Inflammatory macrophage treated with lipopolysaccharide for 4 hours (primary cell): ENCODE measurements at places on chromosomes 7 and 10.

DNA sequence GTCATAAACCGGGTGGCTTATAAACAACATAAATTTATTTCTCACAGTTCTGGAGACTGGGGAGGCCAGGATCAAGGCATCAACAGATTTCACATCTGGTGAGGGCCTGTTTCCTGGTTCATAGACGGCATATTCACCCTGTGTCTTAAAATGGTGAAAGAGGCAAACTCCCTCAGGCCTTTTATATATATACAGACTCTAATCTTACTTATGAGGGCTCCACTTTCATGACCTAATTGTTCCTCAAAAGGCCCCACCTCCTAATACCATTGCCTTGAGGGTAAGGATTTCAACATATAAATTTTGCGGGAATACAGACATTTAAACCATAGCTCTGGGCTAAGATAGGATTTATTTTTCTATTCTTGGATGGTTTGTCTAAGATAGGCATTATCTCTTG lies 187.2 kb downstream of the PPP1R3A start:
- no peak for DNase-seq

- no peak for DNase-seq
Measured at GRCh38 chr10:64726466-64726865, 1205.3 kb downstream of the REEP3 start.

- no peak for DNase-seq
Measured at GRCh38 chr10:11902646-11903045, 79.5 kb downstream of the PROSER2 start.

GRCh38 chr7:21169667-21170580 lies 258.0 kb upstream of the SP4 start:
- no peak for DNase-seq

DNA sequence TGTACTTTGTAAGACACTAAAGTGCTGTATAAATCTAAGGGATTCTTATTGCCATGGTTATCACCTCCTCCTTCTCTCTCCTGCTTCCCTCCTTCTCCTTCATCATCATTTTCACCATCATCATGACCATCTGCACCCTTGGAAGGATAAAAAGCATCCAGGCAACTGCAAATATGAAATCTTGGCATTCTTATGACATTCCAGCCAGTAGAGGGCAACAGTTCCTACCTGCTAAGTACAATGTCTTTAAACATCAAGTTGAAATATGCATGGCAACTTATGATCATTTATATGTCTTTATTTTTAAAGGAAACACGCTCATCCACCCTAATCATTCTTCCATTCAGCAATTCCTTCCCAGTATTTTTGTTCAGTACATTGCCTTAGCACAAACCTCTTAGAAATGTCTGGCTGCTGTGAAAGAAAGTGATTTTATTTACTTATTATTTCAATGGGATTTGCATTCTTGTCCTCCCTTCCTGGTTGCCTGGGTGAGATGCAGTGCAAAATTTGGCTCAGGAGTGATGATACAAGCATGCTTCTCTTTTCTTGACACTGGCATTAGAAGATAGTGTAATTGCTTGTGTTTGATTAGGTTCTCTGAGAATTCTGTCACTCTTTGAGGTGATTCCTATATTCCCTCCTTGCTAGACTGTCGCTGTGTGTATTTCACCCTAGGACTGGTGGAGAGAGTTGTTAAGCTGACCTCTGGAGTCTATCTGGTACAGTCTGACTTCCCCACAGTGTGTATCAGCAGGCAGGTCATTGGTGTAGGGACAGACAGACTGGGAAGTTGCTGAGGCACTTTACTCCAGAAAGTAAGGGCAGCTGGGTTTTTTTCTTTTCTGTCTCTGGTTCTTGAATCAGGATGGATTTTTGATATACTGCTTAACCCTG lies 188.5 kb upstream of the BMPER start:
- no peak for DNase-seq

DNA sequence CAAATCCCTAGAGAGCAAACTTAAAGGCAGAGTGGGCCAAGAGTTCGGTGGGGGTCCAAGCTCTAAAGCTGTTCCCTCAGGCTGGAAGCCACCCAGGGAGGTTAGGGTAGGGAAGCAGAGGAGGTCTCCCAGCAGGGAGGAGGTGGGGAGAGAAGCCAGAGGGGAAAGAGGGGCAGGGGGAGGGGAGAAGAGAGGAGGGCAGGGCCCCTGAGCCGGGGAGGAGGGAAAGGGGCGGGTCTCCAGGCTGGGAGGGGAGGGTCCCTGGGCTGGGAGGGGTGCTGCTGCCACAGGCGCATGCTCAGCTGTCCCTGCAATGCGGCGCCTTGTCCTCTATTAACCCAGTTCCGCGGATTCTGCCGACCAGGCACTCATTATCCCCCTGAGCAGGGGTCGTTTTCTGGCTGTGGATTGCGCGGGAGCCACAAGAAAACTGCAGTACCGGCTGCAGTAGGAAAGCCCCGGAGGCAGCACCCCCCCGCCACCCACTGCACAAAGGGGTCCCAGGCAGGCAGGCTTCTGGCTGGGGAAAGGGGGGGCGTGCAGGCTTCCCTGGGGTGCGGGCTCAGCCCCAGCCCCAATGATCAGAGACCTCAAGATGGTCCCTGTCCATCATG lies 49.3 kb downstream of the CAMK2B start:
- no peak for DNase-seq

DNA sequence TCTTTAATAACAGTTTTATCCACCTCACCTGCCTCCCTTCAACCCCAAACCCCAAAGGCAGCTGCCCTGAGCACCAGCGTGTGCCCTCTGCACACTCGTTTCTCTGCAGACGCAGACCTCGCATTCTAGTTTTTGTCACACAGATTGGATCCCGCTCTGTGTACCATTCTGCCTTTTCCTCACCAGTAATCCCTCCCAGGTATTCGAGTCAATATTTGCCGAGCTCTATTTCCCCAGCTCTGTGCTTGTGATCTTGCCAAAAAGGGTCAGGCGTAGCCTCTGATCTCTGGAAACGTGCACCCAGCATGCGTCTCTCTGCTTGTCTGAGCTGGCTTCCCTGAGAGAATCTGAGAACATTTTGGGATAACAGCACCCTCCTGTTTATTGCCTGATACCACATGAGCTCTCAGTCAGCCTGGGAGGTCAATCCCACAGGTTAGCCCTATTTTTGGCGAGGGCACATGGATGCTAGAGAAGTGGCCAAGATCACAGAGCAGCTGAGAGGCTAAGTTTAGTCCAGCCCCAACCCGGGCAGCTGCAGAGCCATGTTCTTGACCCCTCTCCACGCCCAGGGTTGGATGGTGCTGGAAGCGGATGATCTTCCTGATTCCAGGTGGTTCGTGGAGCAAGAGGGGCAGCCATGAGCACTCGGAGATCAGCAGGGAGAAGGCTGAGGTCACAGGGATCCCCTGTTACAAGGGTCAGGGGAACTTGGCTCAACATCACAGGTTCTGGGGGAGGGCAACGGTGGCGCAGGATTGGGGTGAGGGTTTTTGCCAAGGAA lies 29.1 kb downstream of the FOXL3 start:
- no peak for DNase-seq

- DNase-seq = no peak
Measured at GRCh38 chr10:14574291-14574690, 200.4 kb downstream of the FAM107B start.

- DNase-seq = no peak
Measured at GRCh38 chr7:70189776-70190175, 591.5 kb downstream of the AUTS2 start.

DNA sequence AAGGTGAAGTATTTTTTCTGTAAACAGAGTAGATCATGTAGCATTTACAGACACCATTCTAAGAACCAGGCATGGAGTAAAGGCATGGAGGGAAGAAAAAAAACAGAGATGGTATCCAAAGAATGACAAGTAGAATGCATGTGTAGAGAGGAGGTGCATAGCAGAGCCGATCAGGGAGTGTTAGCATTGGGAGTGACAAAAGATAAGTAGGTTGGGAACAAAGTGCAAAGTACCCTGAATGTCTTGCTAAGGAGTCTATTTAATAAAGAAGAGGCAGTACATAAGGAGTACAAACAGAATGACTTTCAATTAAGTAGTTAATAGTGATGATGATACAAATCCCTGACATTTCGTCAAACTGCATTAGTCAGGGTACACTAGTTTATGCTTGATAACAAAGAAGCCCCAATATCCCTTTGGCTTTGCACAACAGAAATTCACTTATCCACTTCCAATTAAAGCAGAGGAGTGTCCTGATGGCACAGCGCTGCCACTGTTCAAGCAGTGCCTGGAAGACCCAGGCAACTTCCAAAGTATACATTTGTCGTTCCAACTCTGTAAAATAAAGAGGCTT lies 371.5 kb downstream of the TNS3 start:
- DNase-seq = no peak

- DNase-seq = no peak
Measured at GRCh38 chr10:77351386-77351785, 286.2 kb downstream of the KCNMA1 start.

DNA sequence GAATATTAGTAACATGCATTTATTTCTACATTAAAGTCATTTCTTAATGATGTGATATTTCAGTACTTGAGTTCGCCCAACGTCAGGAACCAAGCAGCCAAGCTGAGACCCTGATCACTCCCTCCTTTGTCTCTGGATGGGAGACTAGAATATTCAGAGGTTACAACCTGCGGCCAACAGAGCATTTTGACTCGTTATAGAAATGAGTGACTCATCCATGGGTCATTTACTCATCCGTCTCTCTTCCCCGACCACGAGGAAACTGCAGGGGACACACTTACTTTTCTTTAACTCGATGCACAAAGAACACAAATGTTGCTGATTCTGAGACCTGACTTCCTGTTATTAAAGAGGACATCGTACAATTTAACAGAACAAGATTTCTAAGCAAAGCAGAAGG lies 343.3 kb downstream of the FRMD4A start:
- no peak for DNase-seq

- no peak for DNase-seq
Measured at GRCh38 chr7:49425277-49425818, 348.1 kb upstream of the VWC2 start.

GRCh38 chr10:88066319-88066718 lies 202.9 kb downstream of the PTEN start:
- DNase-seq = peak; percentile 60

GRCh38 chr7:102152672-102153598 lies 133.7 kb upstream of the SH2B2 start:
- DNase-seq = no peak

- no peak for DNase-seq
Measured at GRCh38 chr7:127887096-127887495, 144.1 kb downstream of the LRRC4 start.

- no peak for DNase-seq
Measured at GRCh38 chr7:88289564-88290025, 17.1 kb downstream of the STEAP4 start.

- no peak for DNase-seq
Measured at GRCh38 chr7:50821457-50822008, 38.8 kb upstream of the GRB10 start.

DNA sequence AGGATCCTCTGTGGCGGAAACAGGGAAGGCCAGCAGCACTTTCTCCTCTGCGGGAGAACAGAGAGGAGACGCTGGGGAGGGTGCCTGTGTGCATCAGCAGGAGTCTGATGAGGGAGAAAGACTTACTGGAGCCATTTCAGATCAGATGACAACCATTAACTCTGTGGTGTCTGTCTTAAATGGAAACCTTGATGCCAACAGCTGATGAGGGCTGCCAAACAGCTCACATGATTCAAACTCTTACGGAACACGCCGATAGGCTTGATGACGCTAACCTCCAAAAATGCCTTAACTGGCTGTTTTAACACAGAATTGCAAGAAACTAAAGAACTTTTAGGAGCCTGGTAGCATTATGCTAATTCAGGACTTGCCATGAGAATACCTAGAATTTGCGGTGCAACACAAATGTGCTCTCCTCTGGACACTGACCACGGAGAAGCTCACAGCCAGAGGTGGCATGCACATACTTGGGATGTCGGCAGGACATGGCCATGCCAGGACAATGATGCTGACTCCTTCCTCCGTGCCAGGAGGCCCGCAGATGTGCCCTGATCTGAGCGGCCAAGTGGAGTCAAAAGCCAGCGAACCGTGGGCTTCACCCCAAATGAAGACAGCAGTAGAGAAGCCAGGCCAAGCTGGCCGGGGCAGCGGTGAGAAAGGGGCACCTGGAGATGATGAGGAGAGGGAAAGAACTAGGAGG lies 154.9 kb downstream of the ZMYND11 start:
- DNase-seq = no peak

GRCh38 chr7:17071866-17072265 lies 190.1 kb upstream of the AGR3 start:
- DNase-seq = no peak

DNA sequence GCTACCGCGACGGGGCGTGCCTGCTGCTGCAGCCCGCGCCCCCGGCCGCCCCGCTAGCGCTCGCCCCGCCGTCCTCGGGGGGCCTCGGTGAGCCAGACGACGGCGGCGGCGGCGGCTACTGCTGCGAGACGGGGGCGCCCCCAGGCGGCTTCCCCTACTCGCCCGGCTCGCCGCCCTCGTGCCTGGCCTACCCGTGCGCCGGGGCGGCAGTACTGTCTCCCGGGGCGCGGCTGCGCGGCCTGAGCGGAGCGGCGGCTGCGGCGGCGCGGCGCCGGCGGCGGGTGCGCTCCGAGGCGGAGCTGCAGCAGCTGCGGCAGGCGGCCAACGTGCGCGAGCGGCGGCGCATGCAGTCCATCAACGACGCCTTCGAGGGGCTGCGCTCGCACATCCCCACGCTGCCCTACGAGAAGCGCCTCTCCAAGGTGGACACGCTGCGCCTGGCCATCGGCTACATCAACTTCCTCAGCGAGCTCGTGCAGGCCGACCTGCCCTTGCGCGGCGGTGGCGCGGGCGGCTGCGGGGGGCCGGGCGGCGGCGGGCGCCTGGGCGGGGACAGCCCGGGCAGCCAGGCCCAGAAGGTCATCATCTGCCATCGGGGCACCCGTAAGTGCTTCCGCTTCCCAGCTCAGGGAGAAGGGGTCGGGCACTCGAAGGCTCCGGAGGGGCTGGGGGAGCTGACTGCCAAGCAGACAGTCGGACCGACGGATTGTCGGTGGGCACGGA lies 761 bp downstream of the PTF1A start:
- no peak for DNase-seq

- DNase-seq = no peak
Measured at GRCh38 chr7:157827045-157827862, 490.4 kb downstream of the DNAJB6 start.

DNA sequence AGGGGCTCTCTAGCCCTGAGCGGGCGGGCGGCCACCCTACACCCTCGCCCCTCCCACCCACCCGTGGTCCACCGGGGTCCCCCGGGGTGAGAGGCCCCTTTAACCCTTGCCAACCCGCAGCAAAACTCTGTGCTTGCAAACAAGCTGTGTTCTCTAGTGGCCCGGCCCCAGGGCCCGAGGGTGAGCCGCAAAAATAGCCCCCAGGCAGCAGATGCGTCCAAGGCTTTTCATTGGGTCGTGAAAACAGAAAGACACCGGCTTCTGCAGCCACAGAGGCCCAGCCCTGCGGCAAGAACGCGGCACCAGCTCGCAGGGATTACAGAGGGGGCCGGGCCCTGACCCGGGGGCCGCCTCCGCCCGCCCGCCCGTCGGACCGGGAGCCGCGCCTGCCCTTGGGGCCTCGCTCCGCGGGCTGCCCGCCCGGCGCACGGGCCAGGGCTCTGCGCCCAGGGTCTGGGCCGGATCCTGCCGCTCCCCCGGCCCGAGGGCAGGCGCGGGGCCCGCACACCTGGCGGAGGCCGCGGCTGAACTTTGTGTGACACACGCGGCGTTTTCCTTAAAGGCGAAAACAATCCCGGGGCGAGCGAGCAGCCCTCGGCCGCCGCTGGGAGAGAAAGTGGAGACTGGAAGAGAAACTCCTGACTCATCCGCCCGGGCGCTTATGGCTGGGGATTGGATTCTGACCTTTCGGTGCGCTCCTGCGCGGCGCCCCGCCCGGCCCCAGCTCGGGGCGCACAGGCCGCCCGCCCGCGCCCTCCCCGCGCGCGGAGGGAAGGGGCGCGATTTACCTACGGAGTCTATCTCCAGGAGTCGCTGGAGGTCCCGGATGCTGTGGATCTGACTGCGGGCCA lies 2.8 kb downstream of the PDGFA start:
- peak; percentile 59 for DNase-seq
